ENCODE measurements at places on chromosomes 7 and 10.

- no peak for DNase-seq
Observed at GRCh38 chr7:22581099-22581498, 81.1 kb upstream of the STEAP1B start.

GRCh38 chr10:102767428-102768160 is 23.8 kb downstream of the WBP1L start:
- no peak for DNase-seq

GRCh38 chr7:29422829-29423228 is 140.8 kb upstream of the PRR15 start:
- no peak for DNase-seq

- DNase-seq = no peak
Observed at GRCh38 chr10:52100011-52100547, 214.0 kb upstream of the DKK1 start.

- DNase-seq = no peak
Observed at GRCh38 chr10:133180965-133181639, 21.1 kb downstream of the KNDC1 start.

- DNase-seq = no peak
Observed at GRCh38 chr10:35813219-35813618, 171.1 kb upstream of the FZD8 start.

- DNase-seq = no peak
Observed at GRCh38 chr10:61752111-61753011, 89.6 kb downstream of the CABCOCO1 start.

DNA sequence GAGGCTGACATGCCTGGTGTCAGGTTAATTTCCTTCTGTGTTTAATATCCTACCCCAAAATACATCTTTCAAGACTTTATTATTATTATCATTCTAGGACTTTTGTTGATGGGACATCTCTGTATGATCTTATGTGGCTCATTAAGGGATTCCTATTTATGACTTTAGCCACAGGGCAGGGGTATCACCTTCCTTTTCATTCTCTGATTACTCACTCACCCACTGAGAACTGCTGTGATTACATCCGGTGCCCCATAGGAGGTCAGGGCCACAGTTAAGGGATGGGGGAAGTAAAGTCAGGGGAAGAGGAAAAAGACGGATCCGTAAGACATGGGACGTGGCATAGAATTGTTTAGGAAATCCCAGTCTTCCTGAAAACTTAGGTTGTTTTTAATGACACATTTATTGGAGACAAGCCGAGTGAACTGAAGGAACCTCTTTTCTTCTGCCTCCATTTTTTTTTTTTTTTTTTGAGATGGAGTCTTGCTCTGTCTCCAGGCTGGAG is 61.0 kb upstream of the PITRM1 start:
- DNase-seq = no peak
